HFFc6 (cell line): ENCODE measurements at places on chromosomes 7 and 10. TPM values are rescaled to one million over a fixed set of nuclear protein-coding genes. Genes with fewer than 3 reads are reported as not detected.

GRCh38 chr10:24762966-24763623, 39.4 kb upstream of the ARHGAP21 start:
- peak overlapping the region; percentile 8; the same call in 1 of the 2 replicates for H3K27ac ChIP-seq

DNA sequence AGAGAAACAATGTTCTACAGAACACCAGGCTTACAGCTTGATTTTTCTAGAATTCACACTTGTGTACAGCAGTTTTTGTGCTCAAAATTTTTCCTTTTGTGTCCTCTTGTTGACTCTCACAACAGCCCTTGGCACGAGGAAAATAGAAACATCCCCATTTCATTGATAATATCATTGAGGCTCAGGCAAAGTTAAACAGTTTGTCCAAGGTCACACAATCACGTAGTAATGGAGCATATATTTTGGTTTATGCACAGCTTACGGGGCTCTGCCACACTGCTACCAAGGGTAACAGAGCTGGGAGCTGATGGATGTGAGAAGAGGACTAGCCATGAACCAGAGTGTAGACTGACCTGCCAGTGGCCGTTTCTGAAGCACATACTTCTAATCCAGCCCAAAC, 292.0 kb downstream of the FZD1 start:
- DNase-seq = no peak
- no peaks in the 10 kb centered on the region; the same call in 1 of the 2 replicates for H3K27me3 ChIP-seq
- peaks cover 39% of the 10 kb centered on the region for H3K4me1 ChIP-seq
- peak overlapping the region; percentile 21; the same call in 1 of the 2 replicates for H3K27ac ChIP-seq
- no peaks in the 10 kb centered on the region for H3K36me3 ChIP-seq
- H3K4me3 ChIP-seq = no peak overlapping the region

ANKRD7 gene
- total RNA-seq = not detected in 2 replicates

TYSND1 gene
- 4.9 to 6.6 TPM (median 4.9 TPM) in 3 replicates for total RNA-seq

DNA sequence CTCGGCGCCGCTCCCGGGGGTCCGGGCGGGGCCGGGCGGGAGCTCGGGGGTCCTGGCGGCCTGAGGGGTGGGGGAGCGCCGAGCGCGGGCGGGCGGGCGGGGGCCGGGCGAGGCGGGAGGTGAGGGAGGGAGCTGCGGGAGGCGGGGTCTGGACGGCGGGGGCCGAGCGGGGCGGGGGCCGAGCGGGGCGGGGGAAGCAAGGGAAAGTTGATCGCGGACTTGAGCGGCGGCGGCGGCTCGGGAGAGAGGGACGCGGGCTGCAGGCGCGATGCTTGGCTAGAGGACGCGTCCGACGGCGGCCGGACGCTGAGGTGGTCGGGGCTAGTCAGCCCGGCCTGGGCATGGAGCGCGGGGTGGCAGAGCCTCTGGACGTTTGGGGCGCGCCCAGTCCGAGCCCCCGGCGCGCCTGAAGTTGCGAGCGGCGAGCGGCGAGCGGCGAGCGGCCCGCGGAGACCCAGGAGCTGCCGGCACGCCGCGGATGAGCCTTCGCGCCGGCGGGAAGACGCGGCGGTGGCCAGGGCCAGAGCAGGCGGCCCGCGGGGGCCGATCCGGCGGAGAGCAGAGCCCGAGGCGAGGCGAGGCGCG, at the start of gene CDH23:
TSS of gene CDH23 (plus strand) at position 210 of the 585 bp plus-strand sequence. CDS start 42,912 bp downstream, outside the sequence.
- H3K27ac ChIP-seq = no peak within 1 kb of the TSS
- H3K27me3 ChIP-seq = peaks cover 64% of the 10 kb centered on the region
- no peaks in the 10 kb centered on the region for H3K36me3 ChIP-seq
- no peak for DNase-seq
- H3K4me3 ChIP-seq = no peak within 1 kb of the TSS
- H3K4me1 ChIP-seq = no peaks in the 10 kb centered on the region

DNA sequence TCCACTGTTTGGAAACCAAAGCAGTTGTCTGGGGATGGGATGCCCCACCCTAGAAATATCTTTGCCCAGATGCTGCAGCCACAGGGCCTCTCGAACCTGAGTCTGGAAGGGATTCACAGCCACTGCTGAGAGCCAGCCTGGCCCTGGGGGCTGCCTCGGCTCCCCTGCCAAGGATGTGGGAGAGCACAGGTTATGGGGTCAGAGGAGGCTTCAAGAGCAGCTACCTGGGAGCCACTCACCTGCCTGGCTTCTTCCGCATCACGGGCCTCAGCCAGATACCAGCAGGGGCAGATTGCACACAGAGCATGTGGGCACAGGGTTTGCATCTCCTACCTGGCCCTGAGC, 5.4 kb upstream of the PWWP2B start:
- DNase-seq = no peak
- H3K27ac ChIP-seq = no peak overlapping the region
- peaks cover 15% of the 10 kb centered on the region for H3K4me1 ChIP-seq
- no peak overlapping the region for H3K4me3 ChIP-seq
- no peaks in the 10 kb centered on the region for H3K36me3 ChIP-seq

DNA sequence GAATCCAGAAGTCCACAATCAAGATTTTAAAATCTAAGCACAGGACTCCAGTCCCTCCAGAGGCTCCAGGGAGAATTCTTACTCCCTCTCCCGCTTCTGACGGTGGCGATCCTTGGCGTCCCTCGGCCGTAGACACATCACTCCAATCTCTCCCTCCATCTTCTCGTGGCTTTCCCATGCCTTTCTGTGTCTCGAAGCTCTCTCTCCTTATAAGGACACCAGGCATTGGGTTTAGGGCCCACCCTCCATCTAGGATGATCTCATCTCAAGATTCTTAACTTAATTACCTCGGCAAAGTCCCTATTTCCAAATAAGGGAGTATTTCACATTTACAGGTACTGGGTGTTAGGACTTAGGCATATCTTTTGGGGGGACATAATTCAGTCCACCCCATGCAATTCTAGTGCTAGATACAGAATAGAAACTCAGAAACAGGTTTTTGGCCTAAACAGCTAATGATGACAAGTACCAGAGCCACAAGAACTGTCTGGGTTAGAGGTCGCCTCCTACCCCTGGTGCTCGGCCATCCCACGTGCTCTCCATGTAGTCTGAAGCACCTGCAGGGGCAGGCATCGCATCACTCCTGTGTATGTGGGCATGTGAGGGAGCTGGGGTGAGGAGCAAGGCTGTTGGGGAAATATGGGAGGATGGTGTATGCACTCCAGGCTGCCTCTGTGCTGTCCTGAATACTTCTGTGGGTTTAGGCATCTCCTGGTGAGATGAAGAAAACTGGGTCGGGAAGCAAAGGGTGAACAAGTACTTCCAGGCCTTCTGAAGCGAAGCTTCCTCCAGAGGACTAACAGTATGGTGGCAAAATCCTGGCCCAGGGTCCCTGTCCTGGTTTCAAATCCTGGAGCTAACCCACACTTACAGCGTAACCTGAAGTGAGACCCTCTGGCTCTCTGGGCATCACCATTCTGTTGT, 298.3 kb upstream of the ZMIZ1 start:
- no peak overlapping the region for H3K27ac ChIP-seq
- no peaks in the 10 kb centered on the region for H3K36me3 ChIP-seq
- H3K4me1 ChIP-seq = no peaks in the 10 kb centered on the region
- peaks cover 19% of the 10 kb centered on the region for H3K27me3 ChIP-seq
- DNase-seq = no peak

- DNase-seq = no peak
- peaks cover 14% of the 10 kb centered on the region for H3K36me3 ChIP-seq
- H3K27me3 ChIP-seq = no peaks in the 10 kb centered on the region
- H3K4me1 ChIP-seq = no peaks in the 10 kb centered on the region
- no peak overlapping the region for H3K27ac ChIP-seq
Measured at GRCh38 chr7:63070696-63071095, 928.0 kb upstream of the ZNF722 start.

GRCh38 chr7:2796358-2797352, 47.5 kb downstream of the GNA12 start:
- peaks cover 42% of the 10 kb centered on the region for H3K36me3 ChIP-seq
- H3K4me1 ChIP-seq = peaks cover 45% of the 10 kb centered on the region
- H3K4me3 ChIP-seq = no peak overlapping the region
- no peak for DNase-seq

SEMA4G gene
- 1.4 to 2.2 TPM (median 1.8 TPM) in 3 replicates for total RNA-seq

GRCh38 chr7:101553771-101554445, 75.2 kb downstream of the MYL10 start:
- no peaks in the 10 kb centered on the region for H3K36me3 ChIP-seq
- no peak for DNase-seq
- H3K4me3 ChIP-seq = no peak overlapping the region
- no peaks in the 10 kb centered on the region for H3K4me1 ChIP-seq

DNA sequence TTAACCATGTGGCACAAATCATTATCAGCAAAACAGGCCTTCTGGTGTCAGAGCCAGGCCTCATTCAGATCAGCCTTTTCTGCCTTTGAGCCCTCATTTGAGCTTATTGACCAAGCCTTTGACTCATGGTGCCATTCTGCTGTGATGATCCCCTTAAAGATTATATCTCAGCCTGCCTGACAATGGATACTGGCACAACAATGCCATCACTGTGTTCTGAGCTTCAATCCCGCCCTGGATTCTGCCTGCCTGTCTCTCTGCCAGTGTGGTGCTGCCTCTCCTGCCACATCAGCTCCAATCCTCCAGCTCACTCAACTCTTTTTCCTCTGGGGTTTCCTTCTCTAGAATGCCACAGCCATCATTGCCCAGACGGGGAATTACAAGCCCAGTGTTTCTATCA, 52.6 kb downstream of the SRI start:
- no peak for DNase-seq
- no peak overlapping the region for H3K4me3 ChIP-seq
- H3K36me3 ChIP-seq = no peaks in the 10 kb centered on the region
- no peaks in the 10 kb centered on the region for H3K4me1 ChIP-seq

DNA sequence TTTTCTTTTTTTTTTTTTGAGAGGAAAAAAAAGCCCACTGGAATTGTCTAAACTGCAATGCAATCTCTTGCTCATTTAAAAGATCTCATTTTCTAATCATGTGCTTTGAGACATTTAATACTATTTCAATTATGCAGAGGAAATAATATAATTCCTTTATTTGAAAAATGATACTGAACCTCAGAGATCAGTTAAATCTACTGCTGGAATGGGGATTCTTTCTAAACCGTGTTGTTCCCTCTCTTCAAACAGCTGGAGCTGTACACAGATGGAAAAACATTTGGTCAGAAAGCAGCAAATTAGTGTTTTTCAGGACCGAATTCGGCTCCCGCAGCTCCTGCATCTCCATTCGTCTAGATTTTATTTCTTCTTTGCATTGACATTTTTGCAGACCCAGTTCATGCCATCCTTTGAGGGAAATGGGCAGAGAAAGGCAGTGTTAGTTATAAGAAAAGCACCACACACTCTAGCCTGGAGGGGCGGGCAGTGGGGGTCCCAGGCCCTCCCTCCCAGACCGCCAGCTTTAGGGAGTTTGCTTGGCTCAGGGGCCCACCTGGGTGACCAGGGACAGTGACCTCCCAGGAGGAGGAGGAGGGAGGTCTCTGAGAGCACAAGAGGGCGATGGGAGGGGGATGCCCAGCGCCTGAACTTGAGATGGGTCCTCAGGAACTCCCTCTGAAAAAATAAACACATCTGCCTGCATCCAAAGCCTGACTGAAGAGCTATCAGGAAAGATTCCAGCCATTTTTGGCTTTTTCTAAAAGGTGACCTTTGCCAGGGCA, 32.4 kb downstream of the TRIM8 start:
- peak overlapping the region; percentile 96 for H3K27ac ChIP-seq
- peak overlapping the region; percentile 88 for H3K4me3 ChIP-seq
- H3K27me3 ChIP-seq = peaks cover 6% of the 10 kb centered on the region
- no peak for DNase-seq
- H3K36me3 ChIP-seq = no peaks in the 10 kb centered on the region
- H3K4me1 ChIP-seq = peaks cover 63% of the 10 kb centered on the region

DNA sequence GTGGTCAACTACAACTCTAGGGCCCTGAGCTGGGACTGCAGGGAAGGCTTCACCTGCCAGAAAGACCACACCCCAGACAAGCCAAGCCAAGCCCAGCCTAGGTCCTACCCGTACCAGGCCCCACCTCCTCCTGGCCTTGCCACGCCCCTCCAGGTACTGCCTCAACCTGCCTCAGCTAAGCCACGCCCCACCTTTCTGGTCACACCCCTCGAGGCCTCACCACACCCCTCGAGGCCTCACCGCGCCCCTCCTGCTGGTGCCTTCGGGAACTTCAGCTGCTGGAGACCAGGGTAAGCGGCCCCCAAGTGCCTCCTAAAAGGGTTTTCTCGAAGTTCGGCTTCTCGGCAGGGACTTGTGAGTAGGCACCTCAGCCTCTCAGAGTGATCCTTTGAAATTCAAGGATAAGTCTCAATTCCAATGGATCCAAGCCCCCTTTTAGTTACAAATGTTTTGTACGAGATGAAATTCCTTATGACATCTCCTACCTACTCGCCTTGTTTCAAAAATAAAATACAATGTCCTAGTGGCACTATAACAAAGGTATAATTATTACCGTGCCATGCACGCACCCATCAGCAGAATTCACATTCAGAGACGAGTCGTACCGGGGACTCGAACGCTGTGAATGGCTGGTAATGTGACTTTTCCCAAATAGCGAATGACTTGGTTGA, 171.2 kb downstream of the ARHGAP21 start:
- DNase-seq = no peak
- H3K27me3 ChIP-seq = peaks cover 10% of the 10 kb centered on the region
- no peak overlapping the region for H3K27ac ChIP-seq
- peaks cover 6% of the 10 kb centered on the region for H3K4me1 ChIP-seq
- no peaks in the 10 kb centered on the region for H3K36me3 ChIP-seq
- no peak overlapping the region for H3K4me3 ChIP-seq

- H3K4me3 ChIP-seq = no peak overlapping the region
- H3K36me3 ChIP-seq = peaks cover 6% of the 10 kb centered on the region; the same call in 1 of the 2 replicates
- no peaks in the 10 kb centered on the region for H3K4me1 ChIP-seq
- no peaks in the 10 kb centered on the region for H3K27me3 ChIP-seq
- no peak overlapping the region for H3K27ac ChIP-seq
Measured at GRCh38 chr10:131253931-131254858, 57.3 kb downstream of the TCERG1L start.

DNA sequence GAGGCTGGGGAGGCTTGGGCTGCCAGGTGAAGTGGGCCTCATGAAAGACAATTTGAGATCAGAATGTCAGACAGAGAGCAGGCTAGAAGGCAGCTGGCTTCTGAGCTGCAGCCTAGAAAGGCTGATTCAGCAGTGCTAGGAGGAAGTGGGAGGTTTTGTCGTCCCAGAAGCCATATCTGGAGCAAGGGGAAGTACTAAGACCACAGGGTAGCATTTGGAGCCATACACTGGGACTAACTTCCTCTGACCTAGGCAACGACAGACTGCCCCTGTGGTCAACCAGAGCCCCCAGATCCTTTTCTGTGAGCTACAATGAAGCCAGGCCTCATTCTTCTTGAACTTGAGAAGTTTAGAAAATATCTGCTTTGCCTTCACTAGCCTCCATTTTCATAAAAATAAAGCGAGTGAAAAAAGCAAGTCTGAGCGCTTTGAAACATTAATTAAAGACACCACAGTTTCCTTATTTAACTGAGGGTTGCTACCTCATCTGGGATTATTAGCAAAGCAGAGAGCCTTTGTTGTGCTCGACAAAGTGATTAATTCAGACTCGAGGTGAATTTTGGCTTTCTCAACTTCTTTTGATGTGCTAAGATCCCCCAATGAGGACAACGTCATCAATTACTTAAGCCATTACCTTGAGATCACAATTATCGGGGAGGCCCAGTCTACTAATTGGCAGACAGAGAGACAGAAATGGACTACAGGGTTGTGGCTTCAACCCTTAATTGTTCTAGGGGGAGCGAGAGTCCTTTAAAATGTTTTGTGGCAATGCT, 26.6 kb downstream of the TBXAS1 start:
- DNase-seq = no peak
- peaks cover 15% of the 10 kb centered on the region for H3K27me3 ChIP-seq
- peaks cover 15% of the 10 kb centered on the region for H3K4me1 ChIP-seq
- no peak overlapping the region for H3K4me3 ChIP-seq

GRCh38 chr10:21943633-21944265, 59.8 kb downstream of the DNAJC1 start:
- no peaks in the 10 kb centered on the region for H3K36me3 ChIP-seq
- H3K4me1 ChIP-seq = no peaks in the 10 kb centered on the region; the same call in 1 of the 2 replicates
- H3K27me3 ChIP-seq = peaks cover 1% of the 10 kb centered on the region; the same call in 1 of the 2 replicates
- H3K4me3 ChIP-seq = no peak overlapping the region

- H3K36me3 ChIP-seq = no peaks in the 10 kb centered on the region
- peak; percentile 41 for DNase-seq
- no peak overlapping the region for H3K4me3 ChIP-seq
- peaks cover 24% of the 10 kb centered on the region for H3K27me3 ChIP-seq
- H3K27ac ChIP-seq = no peak overlapping the region
Measured at GRCh38 chr7:98021588-98022351, 31.8 kb upstream of the OCM2 start.
